Fibroblast of skin of back (primary cell): ENCODE measurements at places on chromosomes 1 and 21.

DNA sequence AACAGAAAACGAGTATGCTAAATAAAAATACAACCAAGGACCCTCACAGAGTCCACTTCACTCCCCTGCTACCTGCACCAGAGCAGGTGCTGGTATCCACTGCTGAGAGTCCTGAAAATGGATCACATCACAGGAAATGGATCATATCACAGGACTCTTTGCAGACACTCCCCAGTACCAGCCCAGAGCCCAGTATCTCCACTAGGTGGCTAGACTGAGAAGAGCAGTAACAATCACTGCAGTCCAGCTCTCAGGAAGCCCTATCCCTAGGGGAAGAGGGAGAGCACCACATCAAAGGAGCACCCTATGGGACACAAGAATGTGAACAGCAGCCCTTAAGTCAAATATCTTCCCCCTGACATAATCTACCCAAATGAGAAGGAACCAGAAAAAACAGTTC, 28.0 kb downstream of the AGBL4 start:
- no peak for DNase-seq

- peak; percentile 43 for DNase-seq
Measured at GRCh38 chr1:89605692-89606091, 27.2 kb upstream of the LRRC8C start.

DNA sequence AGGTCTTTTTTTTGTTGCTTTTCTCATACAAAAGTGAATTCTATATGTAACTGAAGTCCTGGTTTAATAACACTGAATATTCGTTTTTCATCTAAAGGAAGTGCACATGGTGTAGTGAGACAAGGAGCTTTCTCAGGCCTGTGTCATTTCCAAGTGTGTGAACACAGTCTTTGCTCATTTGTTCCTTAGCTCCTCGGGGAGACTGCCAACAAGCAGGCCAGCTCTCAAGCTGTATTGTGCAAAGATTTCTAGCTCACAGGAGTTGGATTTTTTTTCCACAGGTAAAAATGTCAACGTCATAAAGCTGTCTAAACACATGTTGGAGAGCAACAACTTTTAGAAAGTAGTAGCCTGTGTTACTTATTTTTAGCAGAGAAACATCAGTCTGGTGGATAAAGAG, 87.8 kb upstream of the S1PR1 start:
- no peak for DNase-seq

DNA sequence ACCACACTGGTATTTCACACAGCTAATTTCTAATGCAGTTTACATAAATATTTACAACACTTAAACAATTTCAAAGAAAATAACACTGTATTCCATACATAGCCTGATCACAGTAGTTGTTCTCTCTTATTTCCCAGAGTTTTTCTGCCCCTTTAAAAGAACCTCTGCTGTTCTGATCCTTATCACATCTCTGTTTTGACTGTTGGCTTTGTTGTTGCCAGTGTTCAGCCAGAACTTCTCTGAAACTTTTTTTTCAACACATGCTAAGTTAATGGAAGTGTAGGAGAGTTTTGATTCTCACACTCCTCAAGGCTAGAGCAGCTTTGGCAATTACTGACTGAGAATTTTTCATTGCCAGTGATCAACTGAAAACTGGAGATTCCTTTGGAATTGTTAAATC, 11.1 kb downstream of the SELE start:
- DNase-seq = no peak

DNA sequence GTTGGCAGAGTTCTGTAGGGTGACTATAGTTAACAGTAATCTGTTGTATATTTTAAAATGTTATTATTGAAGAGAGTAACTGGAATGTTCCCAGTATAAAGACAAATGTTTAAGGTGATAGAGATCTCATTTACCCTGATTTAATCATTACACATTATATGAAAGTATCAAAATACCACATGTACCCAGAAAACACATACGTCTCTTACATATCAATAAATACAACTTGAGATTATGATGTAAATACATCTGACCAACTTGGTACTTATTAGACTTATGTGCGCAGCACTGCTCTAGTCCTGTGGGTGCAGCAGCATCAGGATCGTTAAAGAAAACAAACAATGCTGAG, 670 bp upstream of the PARK7 start:
- DNase-seq = no peak

DNA sequence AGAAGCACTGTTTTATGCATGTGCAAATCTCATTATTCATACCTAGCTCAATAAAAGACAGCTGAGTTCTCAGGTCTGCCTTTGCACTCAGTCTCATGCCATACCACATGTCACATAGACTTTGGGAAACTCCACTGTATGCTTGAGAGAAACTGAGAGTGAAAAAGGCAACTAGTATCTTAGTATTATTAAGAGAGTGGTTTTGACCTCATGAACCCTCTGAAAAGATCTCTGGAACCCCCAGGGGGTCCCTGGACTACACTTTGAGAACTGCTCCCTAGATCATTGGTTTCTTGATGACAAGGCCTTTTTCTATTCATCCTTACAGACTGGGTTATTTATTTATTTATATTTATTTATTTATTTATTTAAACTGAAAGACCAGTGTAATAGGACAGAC, 3.7 kb upstream of the RHEX start:
- DNase-seq = no peak

DNA sequence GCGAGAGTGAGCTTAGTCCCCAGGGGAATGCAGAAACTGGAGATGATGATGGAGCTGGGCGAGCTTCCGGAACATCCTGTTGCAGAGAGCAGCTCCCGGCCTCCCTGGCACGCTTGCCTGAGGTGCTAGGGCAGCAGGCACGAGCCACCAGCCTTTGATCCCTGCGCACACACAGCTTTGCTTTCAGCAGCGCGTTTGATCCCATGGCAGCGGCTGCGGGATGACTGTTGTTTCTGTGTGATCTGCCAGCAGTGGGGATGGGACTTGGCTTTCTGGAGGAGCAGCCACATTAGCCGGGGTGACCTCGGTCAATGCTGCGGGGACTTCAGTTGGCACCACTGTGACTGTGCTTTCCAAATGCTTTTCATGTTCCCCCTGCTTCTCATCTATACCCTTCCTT, 193.2 kb downstream of the KAZN start:
- no peak for DNase-seq

GRCh38 chr1:226697151-226697928, 41.7 kb downstream of the ITPKB start:
- DNase-seq = peak; percentile 19

DNA sequence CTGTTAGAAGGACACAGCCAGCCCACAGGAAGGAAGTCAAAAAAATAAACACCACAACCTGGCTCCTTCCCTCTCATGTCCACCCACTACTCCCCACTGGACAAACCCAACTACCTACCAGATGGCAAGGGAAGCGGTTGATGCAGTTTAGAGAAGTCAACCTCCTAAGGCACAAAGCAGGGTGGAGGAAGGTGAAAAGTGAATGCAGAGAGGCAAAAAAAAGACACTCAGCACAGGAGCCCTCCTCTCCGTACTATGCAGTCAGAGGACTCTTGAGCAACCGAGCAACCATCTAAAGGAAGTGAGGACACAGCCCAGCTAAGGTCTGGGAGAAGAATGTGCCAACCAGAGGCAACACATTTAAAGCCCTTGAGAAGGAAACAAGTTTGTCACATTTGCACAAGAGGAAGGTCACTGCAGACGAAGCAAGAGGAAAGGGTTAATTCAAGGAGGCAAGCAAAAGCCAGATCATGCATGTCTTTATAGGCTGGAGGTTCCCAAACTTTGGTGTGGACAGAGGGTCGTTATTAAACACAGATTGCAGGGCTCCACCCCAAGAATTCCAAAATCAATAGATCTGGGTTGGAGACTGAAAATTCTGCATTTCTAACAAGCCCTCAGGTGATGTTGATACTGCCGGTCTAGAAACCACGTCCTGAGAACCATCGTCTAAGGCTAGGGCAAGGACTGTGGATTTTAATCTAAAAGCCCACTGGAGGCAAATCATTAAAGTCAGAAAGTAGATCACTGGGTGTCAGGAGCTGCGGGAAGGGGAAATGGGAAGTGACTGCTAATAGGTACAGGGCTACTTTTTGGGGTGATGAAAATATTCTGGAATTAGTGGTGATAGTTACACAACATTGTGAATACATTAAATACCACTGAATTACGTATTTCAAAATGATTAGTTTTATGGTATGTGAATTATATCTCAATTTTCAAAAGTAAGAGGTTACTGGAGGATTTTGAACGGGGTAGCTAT, 19.7 kb downstream of the TP53BP2 start:
- DNase-seq = no peak

DNA sequence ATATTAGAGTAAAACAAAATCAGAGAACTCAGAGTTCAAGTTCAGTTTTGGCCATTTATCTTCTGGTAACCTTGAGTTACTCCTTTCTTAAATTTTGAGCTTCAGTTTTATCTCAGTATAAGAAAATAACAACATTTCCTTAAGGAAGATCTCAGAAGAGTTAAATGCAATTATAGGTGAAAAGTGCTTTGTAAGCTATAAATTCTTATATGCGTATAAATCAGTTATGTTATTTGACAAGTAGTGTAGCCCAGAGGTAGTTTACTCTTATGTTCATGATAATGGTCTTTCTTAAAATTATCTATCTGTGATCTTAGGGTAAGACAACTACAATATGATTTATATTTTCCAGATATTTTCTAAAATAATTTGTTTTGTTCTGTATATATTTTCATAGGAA, 89.8 kb downstream of the LHX9 start:
- DNase-seq = no peak

- DNase-seq = no peak
Measured at GRCh38 chr21:37449302-37449937, 82.8 kb downstream of the DYRK1A start.

GRCh38 chr21:40051801-40052200, 184.6 kb downstream of the PCP4 start:
- DNase-seq = no peak

DNA sequence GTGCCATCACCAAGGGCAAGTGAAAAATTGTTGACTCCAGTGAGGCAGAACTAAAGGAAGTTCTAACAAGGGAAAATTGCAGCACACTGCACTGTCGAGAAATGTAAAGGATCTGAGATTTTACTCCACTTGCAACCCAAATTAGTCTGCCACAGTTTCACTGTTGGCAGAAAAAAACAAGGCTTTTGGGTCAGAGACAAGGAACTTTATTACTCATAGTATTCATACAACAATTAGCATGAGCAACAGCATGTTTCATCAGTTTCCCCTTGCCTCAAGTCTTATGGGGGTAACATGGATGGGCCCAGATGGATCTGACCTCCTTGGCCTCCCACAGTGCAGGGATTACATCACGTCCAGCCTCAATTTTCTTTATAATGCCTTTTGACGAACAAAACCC, 125.3 kb downstream of the LTN1 start:
- DNase-seq = peak; percentile 33

GRCh38 chr1:18407166-18408045, 73.3 kb upstream of the KLHDC7A start:
- DNase-seq = no peak

DNA sequence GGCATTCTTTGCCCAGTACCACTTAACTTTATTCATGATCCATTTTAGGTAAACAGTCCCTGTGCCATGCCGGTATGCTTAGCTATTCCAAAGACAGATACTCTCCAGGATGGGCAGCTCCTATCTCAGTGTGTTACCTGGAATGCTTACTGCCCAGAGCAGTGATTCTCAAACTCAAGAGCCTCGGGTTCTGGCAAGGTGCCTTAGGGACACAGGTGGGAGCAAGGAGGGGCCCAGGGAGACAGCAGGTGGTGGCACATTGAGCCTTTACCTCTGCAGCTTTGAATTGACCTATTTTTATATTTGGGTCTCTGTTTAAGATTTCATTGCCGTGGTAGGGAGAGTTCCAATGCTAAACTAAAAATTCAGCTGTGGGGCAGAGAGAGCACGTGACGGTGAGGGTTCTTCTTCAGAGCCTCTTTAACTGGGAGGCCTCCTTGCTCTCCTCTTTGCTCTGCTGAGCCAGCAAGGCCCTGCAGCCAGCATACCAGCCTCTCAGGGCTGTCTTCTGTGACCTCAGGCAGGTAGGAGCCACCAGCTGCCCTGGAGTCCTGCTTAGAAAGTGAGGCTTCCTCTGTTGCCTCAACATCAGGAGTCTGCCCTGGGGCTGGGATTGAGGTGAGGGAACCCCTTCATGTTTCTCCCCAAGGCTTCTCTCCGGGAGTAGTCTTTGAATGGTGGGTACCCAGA, 20.2 kb downstream of the PHGDH start:
- DNase-seq = no peak

DNA sequence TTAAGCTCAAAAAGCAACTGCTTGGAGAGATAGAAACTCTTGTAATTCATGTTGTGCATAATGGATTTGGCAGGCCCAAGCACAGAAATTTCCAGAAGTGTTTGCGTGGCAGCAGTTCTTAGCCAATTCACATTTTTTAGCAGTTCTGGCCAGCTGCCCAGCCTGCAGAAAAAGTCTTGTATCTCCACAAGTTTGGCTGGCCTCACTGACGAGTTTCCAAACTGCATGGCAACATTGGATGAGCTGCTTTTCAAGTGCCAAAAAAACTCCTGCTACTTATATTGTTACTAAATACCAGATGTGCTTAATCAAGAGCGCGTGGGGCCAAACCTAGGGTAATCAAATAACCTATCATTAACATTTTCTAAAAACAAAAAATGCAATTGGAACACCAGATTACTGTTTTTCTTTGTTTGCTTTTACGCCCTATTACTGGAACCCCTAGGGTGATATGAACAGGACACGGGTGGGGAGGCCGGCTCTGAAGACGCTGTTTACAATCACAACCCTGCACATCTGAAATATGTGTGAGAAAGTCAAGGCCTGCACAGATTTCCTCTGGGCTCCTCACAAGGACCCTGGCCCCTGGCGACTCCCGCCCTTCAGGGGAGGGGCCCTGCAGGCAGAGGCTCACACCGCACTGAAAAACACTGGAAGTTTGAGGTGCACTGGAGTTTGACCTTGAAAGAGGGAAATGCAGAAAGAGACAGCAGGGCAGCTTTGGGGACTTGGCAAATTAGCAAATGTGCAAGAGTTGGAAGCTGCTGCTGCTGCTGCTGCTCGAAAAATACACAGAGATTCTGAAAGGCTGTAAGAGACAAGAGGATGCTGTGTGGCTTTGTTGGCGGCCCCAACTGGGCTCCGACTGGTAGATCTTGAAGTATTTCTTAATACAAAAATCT, 55.2 kb upstream of the TARBP1 start:
- DNase-seq = peak; percentile 92

GRCh38 chr21:26761174-26761915, 83.9 kb downstream of the ADAMTS1 start:
- DNase-seq = no peak

GRCh38 chr1:214261206-214262123, 19.5 kb upstream of the SMYD2 start:
- peak; percentile 68 for DNase-seq

- DNase-seq = no peak
Measured at GRCh38 chr21:41399246-41399800, 26.7 kb upstream of the MX1 start.

DNA sequence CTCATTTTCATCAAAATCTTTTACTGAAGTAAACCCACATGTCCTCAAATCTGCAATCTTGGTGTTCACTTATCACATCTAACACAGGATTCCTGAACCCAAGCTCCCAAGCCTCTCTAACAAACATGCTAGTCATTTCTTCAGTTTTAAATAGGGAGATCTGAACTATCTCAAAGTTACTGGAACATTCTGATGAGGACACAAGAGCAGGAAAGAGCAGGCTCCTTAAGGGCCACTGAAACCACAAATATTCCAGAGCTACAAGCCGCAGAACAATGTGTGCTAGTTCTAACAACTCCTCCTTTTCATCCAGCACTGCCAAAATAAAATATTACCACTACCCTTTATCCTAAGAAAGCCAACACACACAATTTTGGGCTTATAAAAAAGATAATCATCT, 38.9 kb downstream of the WARS2 start:
- peak; percentile 62 for DNase-seq
